Fibroblast of skin of left biceps (primary cell): ENCODE measurements at places on chromosomes 7 and 10.

GRCh38 chr10:101097881-101098280 lies 33.2 kb upstream of the TLX1 start:
- no peak for DNase-seq

DNA sequence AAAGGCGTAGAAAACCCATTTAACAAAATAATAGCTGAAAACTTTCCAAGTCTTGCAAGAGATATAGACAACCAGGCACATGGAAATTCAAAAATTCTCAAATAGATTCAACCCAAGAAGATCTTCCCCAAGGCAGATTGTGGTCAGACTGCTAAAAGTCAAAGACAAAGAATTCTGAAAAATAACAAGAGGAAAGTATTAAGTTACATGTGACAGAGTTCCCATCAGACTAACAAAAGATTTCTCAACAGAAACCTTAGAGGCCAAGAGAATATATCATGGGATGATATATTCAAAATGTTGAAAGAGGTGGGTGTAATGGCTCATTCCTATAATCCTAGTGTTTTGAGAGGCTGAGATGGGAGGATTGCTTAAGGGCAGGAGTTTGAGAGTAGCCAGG lies 59.8 kb downstream of the TMEM178B start:
- no peak for DNase-seq

- DNase-seq, result no peak
These were observed 6.0 kb upstream of the DAGLB start for GRCh38 chr7:6453734-6454133.

DNA sequence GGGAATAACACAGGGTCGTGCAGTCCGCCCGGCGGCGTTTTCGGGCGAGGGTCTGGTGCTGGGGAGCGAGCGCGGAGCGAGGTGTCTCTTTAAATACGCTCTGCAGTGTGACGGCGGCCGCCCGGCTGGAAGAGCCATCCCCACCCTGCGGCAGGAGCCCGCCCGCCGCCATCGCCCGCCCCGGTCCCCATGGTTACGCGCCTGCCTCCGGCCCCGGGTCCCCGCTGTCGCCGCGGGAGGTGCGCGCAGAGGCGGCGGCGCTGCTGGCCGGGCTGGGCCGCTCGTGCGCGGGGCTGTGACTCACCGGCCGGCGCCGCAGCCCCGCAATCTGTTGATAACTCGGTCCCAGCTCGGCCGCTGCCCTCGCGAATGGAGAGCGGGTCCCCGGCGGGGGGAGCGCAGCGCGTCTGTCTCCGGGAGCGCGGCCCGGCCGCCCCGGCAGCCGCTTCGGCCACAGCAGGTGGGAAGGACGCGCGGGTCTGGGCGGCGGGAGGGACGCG lies at the start of gene ADGRA1:
Gene ADGRA1 (plus strand): TSS at position 246 of the 500 bp plus-strand sequence. CDS start 986 bp downstream, outside the sequence.
- DNase-seq, result no peak

- no peak for DNase-seq
These were observed 56.4 kb upstream of the GNAI1 start for GRCh38 chr7:80078159-80078731.

DNA sequence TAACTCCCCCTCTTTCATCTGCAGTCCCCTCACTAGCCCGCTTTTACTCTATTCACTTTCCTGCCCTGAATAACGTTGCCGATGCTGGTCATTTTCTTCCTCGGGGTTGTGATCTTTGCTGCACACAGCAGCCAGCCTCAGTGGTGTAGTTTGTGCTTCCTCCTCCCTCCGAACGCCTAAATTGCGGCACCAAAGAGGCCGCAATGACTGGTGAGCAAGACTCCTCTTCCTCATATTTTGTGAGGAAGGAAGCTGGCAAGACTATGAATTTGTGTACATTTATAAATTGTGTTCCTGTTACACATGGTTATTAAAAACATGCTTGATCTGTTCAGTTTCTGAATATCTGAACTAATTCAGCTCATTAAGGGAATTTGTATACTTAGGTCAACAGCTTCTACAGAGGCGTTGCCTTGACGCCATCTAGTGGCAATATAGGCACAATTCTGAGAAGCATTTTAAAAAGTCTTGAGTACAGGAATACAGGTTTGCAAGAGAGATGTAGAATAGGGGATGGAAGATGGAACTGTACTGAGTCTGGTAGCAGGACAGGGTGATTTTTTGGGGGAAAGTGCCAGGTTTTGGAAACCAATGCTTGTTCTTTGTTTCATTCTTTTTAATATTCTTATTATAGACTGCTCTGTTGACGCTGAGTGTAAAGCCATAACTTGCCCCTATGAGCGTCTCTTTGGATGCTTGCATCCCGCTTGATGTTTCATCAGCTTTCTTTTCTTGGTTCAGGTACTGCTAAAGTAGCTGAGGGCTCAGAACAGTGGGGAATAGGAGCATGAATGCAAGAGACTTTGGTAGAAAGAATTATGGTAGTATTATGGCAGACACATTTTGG lies 4.1 kb upstream of the TAS2R5 start:
- DNase-seq, result peak; percentile 2

GRCh38 chr7:19302731-19303130 lies 157.5 kb upstream of the FERD3L start:
- no peak for DNase-seq

DNA sequence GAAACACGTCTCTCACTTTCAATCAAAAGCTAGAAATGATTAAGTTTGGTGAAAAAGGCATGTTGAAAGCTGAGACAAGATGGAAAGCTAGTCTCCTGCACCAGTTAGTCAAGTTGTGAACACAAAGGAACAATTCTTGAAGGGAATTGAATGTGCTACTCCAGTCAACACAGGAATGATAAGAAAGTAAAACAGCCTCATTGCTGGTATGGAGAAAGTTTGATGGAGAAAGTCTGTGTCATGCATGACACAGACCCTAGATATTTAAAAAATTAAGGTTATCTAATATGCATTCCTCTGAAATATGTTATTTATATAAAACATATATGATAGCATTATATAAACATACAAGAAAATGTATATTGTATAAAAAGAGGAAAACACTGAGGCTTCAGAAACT lies 699.4 kb upstream of the FZD8 start:
- DNase-seq, result no peak

- DNase-seq, result no peak
These were observed 84.7 kb upstream of the GNA12 start for GRCh38 chr7:2928613-2929311.

GRCh38 chr10:18594574-18595156 lies 56.7 kb downstream of the NSUN6 start:
- DNase-seq, result no peak

- no peak for DNase-seq
These were observed 198.0 kb upstream of the MKI67 start for GRCh38 chr10:128324058-128324827.

DNA sequence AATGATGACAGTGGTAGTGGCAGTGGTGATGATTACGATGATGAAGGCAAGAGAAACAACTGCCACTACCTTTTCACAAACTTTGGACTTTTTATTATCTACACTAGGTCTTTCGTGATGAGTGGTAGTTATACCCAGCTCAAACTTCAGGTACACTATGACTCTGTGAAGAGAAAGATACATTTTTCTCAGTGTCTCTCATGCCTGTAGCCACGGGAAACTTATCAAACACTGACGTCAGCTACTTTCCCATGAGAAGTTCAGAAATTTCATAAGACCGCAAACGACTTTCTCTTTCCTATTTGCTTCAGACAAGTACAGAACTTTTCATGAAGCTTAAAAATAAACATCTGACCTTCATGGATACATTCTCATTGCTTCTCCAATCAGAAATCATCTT lies 57.0 kb downstream of the CALD1 start:
- DNase-seq, result no peak

- DNase-seq, result peak; percentile 72
These were observed 83.5 kb downstream of the SPDYE5 start for GRCh38 chr7:75575488-75576121.

- DNase-seq, result no peak
These were observed 2.3 kb downstream of the MINPP1 start for GRCh38 chr10:87506956-87507355.

GRCh38 chr7:138661069-138661635 lies 40.0 kb downstream of the SVOPL start:
- no peak for DNase-seq

DNA sequence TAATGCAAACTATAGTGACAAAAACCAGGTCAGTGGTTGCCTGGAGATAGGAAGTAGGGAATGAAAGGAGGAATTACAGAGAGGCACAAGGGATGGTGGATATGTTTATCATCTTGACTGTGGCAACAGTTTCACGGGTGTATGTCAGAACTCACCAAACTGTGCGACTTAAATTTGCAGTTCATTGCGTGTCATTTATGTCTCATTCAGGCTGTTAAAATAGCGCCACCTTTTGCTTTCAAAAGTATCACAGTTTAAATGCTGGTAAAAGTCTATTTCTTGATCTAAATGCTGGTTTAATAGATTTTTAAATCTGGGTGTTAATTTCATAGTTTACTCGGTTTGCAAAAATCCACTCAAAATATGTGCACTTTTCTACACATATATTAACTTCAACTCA lies 51.0 kb downstream of the PTTG1IP2 start:
- DNase-seq, result no peak

GRCh38 chr10:123144697-123145541 lies 3.0 kb upstream of the HMX2 start:
- DNase-seq, result no peak

- peak; percentile 40 for DNase-seq
These were observed 5.2 kb downstream of the PHYHIPL start for GRCh38 chr10:59181668-59182067.

- no peak for DNase-seq
These were observed 262.0 kb downstream of the PRPF18 start for GRCh38 chr10:13848520-13849445.

- DNase-seq, result no peak
These were observed 154.1 kb downstream of the PIP4K2A start for GRCh38 chr10:22560096-22560912.

DNA sequence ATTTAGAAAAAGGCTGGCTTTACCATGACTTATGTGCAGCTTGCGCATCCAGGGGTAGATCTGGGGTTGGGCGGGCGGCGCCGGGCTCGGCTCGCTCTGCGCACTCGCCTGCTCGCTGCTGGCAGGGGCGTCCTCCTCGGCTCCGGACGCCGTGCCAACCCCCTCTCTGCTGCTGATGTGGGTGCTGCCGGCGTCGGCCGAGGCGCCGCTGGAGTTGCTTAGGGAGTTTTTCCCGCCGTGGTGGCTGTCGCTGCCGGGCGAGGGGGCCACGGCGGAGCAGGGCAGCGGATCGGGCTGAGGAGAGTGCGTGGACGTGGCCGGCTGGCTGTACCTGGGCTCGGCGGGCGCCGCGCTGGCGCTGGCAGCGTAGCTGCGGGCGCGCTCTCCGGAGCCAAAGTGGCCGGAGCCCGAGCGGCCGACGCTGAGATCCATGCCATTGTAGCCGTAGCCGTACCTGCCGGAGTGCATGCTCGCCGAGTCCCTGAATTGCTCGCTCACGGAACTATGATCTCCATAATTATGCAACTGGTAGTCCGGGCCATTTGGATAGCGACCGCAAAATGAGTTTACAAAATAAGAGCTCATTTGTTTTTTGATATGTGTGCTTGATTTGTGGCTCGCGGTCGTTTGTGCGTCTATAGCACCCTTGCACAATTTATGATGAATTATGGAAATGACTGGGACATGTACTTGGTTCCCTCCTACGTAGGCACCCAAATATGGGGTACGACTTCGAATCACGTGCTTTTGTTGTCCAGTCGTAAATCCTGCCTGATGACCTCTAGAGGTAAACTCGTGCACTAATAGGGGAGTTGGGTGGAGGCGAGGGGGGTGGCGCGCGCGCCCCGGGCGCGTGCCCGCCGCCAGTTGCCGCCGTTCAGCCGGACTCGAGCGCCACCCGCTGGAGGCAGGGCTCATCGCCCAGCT lies at the start of gene HOXA5:
Gene HOXA5 (minus strand): TSS at position 659 of the 927 bp plus-strand sequence. CDS start 74 bp downstream, at position 585.
- no peak for DNase-seq

DNA sequence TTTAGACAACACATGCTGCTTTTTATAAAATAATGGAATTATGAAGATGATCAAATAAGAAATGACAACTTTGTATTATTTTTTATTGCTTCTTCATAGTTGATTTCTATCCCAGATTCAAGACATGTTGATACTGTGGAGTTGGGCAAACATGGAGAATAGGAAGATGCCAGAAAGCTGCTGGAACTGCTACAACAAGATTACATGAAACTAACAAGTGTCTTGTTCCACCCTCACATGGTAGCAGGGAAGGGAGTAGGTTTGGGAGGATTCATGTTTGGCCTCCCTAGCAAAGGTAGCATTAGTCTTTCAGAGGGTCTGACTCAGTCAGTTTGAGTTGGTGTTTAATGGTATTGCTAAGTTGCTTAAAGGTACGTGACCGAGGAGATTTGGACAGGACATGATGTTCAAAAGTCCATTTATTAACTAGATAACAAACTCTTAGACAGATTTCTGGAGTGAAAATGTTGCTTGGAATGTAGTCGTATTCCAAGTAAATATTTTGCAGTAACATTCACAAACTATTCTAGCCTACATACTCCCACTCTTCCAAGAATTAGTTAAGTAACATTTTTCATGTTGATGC lies 33.1 kb downstream of the PRR15 start:
- no peak for DNase-seq

DNA sequence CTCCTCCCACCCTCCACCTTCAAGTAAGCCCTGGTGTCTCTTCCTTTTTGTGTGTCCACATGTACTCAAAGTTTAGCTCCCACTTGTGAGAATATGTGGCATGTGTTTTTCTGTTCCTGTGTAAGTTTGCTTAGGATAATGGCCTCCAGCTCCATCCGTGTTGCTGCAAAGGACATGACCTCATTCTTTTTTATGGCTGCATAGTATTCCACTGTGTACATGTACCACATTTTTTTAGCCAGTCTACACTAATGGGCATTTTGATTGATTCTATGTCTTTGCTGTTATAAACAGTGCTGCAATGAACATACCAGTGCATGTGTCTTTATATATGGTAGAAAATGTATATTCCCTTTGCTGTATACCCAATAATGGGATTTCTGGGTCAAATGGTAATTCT lies 710.9 kb downstream of the CCSER2 start:
- DNase-seq, result no peak

GRCh38 chr7:96361116-96361857 lies 39.4 kb upstream of the SLC25A13 start:
- DNase-seq, result no peak

- peak; percentile 65 for DNase-seq
These were observed 99.7 kb downstream of the TNS3 start for GRCh38 chr7:47482013-47482875.

DNA sequence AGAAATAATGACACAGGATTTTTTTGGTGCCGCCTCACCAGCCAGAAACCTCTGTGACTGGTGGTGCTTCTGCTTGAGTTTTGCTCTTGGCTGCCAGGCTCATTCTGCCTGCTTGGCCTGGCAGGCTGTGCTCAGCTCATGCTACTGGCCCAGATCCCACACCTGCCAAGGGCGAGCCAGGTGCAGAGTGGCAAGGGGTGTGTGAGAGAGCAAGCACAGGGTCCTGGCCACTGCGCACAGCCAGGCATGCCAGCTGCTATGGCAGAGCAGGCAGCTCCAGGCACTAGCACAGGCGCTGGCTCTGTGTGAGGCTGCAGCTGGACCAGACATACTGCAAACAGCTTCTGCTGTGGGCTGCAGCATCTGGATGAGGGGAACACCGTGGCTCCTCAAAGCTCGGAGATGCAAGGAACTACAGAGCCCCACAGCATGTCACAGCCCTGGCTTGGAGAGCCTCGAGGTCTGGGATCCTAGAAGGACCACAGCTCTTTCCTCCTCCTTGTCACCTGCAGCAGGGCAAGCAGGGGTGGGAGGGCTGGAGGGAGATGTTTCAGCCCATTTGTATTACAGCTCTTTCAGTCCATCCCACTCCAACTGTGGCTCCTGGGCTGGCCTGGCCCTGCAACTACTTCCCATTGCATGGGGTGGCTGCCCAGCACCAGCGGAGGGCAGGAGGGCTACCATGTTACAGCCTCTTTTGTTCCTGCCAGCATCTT lies 313.4 kb upstream of the SEMA3C start:
- no peak for DNase-seq

GRCh38 chr10:114030140-114030539 lies 13.5 kb upstream of the ADRB1 start:
- no peak for DNase-seq
